T-helper 2 cell treated with Interferon-gamma antibody and Interleukin-4, amounts not matched to agents 5 μg/mL and 100 μg/mL, for 36 hours (primary cell): ENCODE measurements at places on chromosomes 6 and 20.

DNA sequence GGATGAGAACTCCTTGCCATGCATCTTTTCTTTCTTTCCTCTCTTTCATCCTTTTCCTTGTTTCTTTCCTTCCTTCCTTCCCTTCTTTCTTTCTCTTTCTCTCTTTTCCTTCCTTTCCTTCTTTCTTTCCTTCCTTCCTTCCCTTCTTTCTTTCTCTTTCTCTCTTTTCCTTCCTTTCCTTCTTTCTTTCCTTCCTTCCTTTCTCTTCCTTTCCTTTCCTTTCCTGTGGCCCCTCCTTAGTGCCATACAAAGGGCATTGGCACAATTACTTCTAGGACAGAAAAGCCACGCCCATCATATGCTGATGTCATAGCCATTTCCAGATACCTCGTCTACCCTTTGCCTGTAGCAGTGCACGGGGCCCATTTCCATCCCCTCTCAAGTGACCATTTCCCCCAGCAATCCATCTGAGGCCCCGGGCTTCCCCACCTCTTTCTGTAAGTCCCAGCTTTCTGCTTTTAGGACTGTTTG, 2.2 kb upstream of the CENPB start:
- peak overlapping the region; percentile 65 for H3K4me3 ChIP-seq
- H3K4me1 ChIP-seq: peaks cover 21% of the 10 kb centered on the region
- no peaks in the 10 kb centered on the region for H3K27me3 ChIP-seq
- H3K36me3 ChIP-seq: peaks cover 7% of the 10 kb centered on the region
- no peak for DNase-seq
- peak overlapping the region; percentile 27 for H3K27ac ChIP-seq

GRCh38 chr6:42045538-42046460, 4.5 kb upstream of the TAF8 start:
- H3K27ac ChIP-seq: peak overlapping the region; percentile 91
- peak; percentile 58 for DNase-seq
- H3K27me3 ChIP-seq: no peaks in the 10 kb centered on the region
- peaks cover 79% of the 10 kb centered on the region for H3K4me1 ChIP-seq

GRCh38 chr20:59836767-59837166, 96.7 kb downstream of the SYCP2 start:
- no peak overlapping the region for H3K27ac ChIP-seq
- H3K4me3 ChIP-seq: no peak overlapping the region
- H3K27me3 ChIP-seq: peaks cover 19% of the 10 kb centered on the region
- DNase-seq: no peak
- H3K4me1 ChIP-seq: no peaks in the 10 kb centered on the region
- H3K36me3 ChIP-seq: no peaks in the 10 kb centered on the region

GRCh38 chr20:62405108-62405980, 1.7 kb downstream of the CABLES2 start:
- H3K4me1 ChIP-seq: peaks cover 23% of the 10 kb centered on the region
- peak overlapping the region; percentile 86 for H3K4me3 ChIP-seq
- H3K36me3 ChIP-seq: peaks cover 2% of the 10 kb centered on the region
- peak overlapping the region; percentile 80 for H3K27ac ChIP-seq

DNA sequence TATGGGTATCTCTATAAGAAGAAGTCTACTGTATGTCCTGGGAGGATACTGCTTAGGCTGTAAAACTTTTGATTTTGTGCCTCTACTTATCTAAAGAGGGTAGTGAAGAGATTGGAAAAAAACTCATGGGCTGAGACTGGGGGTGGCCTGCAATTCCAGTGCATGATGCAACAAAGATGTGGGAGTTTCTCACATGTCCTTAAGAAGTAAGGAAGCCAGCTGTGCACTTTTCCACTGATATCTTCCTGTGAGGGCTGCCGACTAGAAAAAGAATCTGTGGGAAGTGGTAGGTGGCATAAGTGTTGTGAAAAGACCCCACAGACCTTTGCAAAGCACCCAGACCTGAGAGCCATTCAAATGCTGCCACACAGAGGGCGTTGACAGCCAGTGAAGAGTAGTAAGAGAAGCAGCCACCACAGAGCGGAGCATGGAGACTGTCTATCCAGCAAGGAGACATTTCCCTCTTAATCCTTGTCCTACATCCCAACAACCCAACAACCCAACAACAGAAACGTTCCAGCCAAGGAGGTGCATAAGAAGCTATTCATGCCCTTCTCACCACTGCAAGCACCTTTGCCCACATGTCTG, 65.1 kb downstream of the PFDN4 start:
- H3K27me3 ChIP-seq: no peaks in the 10 kb centered on the region
- DNase-seq: no peak
- H3K4me1 ChIP-seq: no peaks in the 10 kb centered on the region

DNA sequence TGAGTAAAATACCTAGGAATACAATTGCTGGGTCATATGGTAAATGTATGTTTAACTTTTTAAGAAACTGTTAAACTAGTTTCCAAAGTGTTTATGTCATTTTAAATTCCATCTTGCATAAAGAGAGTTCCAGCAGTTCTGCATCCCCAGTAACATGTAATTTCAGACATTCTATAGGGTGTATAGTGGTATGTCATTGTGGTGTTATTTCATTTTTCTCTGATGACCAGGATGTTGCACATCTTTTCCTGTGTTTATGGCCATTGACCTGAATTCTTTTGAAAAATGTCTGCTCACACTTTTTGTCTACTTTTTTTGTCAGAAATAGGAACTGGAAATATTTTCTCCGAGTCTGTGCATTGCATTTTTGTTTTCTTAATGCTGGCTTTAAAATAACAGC, 128.9 kb downstream of the TMEM200A start:
- no peak overlapping the region for H3K4me3 ChIP-seq
- H3K27me3 ChIP-seq: no peaks in the 10 kb centered on the region
- peaks cover 3% of the 10 kb centered on the region for H3K4me1 ChIP-seq
- no peak overlapping the region for H3K27ac ChIP-seq
- no peak for DNase-seq

DNA sequence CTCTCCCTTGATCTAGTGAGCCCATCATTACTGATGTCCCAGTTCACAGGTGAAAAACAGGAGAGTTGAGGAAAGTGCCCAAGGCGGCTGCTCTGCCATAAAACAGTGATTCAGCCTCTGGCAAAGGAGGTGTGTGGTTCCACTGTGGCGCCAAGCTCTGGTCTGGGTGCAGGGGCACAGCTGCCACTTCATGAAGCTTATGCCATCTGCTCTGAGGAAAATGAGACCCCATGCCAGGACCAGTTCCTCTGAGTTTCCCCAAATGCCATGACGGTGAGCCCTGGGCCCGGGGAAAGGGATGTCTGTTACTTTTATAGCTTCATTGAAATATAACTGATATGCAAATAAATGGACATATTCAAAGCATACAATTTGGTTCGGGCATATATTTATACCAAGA, 33.7 kb upstream of the ZBP1 start:
- no peak overlapping the region for H3K4me3 ChIP-seq
- H3K36me3 ChIP-seq: no peaks in the 10 kb centered on the region
- no peak for DNase-seq
- H3K27ac ChIP-seq: no peak overlapping the region
- peaks cover 11% of the 10 kb centered on the region for H3K4me1 ChIP-seq
- H3K27me3 ChIP-seq: no peaks in the 10 kb centered on the region

GRCh38 chr6:73624896-73625295, 28.9 kb downstream of the SLC17A5 start:
- H3K36me3 ChIP-seq: peaks cover 4% of the 10 kb centered on the region
- H3K27me3 ChIP-seq: no peaks in the 10 kb centered on the region
- no peak overlapping the region for H3K4me3 ChIP-seq
- no peak for DNase-seq
- H3K4me1 ChIP-seq: peaks cover 2% of the 10 kb centered on the region

DNA sequence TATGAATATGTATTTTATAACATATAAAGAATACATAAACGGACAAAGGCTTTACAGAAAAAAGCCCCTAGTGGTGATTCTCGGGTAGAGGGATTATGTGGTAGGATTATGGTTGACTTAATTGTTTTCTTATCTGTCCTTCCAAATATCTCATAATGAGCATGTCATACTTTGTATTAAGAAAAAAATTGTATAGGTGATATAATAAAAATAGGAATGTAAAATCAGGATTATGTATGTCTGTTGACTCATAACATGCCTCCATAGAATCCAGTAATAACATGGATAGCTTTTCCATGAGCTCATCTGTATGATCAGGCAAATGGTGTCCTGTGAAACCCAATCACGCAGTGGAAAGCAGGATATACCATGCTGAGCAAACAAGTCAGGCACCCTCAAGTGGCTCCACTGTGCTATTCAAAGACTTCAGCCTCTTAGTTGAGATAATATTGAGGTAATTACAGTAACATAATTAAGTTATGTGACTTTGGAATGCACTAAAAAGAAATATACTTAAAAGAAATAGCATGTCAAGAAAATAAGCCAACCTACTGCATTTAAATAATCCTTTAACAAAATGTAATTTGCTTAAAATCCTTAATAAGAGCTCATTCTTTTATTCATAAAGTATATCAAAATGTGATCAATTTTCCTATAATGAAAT, 39.6 kb upstream of the PRELID3B start:
- no peak overlapping the region for H3K27ac ChIP-seq
- H3K4me3 ChIP-seq: no peak overlapping the region
- H3K4me1 ChIP-seq: peaks cover 3% of the 10 kb centered on the region
- peaks cover 42% of the 10 kb centered on the region for H3K27me3 ChIP-seq

DNA sequence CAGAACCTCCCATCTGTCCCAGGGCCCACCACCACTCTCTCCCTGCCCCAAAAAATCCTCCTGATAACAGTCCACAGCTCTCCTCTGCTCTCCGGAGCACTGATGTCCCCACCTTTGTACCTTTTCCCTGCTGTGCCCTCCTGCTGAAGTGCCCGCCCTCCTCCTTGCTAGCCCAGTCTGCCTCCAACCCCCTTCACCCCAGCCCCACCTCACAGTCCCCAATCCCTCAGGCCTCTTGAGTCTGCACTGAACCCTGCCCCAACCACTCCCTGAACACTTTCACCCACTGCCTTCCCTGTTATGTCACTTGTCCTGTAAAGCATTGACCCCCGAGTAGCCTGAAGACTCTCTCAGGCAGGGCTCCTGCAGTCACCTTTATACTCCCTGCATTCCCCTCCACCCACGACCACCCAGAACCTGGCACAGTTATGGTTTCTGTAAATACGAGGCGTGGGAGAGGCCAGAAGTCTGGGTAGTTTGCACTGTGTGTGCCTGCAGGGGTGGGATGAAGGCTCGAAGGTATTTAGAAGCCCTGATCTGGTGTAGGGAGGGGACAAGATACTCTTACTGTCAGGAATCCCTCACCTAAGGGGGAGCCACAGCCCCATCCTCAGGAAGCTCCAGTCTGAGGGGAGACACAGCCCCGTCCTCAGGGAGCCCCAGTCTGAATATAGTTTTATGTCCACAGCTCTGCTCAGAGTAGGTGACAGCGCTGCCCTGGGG, 5.4 kb downstream of the GLP1R start:
- H3K4me1 ChIP-seq: peaks cover 17% of the 10 kb centered on the region
- no peak overlapping the region for H3K4me3 ChIP-seq
- peaks cover 22% of the 10 kb centered on the region for H3K27me3 ChIP-seq
- DNase-seq: no peak

DNA sequence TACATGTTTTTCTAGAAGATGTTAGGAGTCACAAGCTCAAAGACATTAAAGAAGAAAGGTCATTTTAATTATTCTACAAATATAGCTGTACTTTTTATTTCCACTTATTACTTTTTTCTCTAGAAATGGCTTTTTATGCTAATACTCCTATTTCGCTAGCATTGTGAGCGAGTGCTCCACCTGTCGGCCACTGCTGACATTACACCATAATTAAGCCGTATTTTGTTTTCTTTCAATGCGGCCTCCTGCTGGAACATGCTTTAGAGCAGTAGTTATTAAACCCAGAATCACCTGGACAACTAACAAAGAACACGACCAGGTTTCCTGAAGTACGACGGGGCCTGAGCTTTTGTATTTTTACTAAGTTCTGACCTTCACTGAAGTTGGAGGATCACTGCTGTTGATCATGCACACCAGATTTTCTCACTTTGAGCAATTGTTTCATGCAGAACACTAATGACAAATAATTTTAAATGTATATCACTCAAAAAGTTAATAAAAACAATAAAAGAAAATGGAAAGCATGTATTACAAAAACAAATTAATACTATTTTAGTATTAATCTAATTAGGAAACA, 74.1 kb upstream of the PAK5 start:
- H3K27ac ChIP-seq: no peak overlapping the region
- H3K4me1 ChIP-seq: no peaks in the 10 kb centered on the region
- H3K4me3 ChIP-seq: no peak overlapping the region
- no peaks in the 10 kb centered on the region for H3K36me3 ChIP-seq

GRCh38 chr20:34345402-34345736, 17.7 kb upstream of the ITCH start:
- no peak overlapping the region for H3K4me3 ChIP-seq
- H3K36me3 ChIP-seq: no peaks in the 10 kb centered on the region
- no peak overlapping the region for H3K27ac ChIP-seq
- H3K4me1 ChIP-seq: peaks cover 5% of the 10 kb centered on the region
- H3K27me3 ChIP-seq: no peaks in the 10 kb centered on the region
